Activated CD4-positive, alpha-beta T cell treated with anti-CD3 and anti-CD28 coated beads, Interleukin-2, amount 10 ng/mL, durations not matched to agents 24 days and 14 days (primary cell): ENCODE measurements at places on chromosomes 11 and 22. TPM values are rescaled to one million over a fixed set of nuclear protein-coding genes. Genes with fewer than 3 reads are reported as not detected.

The ZNF215 gene
- 3.4 and 3.6 TPM in 2 replicates for total RNA-seq

The MFRP gene
- total RNA-seq: not detected in 2 replicates

The OR52I2 gene
- total RNA-seq: not detected in 2 replicates

The OR51B2 gene
- not detected in 2 replicates for total RNA-seq

The GATD1 gene
- total RNA-seq: 81.7 and 82.2 TPM in 2 replicates

The SYT13 gene
- not detected in 2 replicates for total RNA-seq

The OR51B5 gene
- total RNA-seq: not detected in 2 replicates

DNA sequence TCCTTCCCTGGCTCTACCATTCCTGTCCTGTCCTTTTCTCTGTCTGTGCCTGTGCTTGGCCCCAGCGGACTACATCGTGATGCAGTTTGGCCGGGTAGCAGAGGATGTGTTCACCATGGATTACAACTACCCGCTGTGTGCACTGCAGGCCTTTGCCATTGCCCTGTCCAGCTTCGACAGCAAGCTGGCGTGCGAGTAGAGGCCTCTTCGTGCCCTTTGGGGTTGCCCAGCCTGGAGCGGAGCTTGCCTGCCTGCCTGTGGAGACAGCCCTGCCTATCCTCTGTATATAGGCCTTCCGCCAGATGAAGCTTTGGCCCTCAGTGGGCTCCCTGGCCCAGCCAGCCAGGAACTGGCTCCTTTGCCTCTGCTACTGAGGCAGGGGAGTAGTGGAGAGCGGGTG lies 20.4 kb downstream of the TUB start:
- no peaks in the 10 kb centered on the region for H3K36me3 ChIP-seq
- H3K4me3 ChIP-seq: no peak overlapping the region
- DNase-seq: no peak
- H3K4me1 ChIP-seq: no peaks in the 10 kb centered on the region
- H3K27me3 ChIP-seq: no peaks in the 10 kb centered on the region
- H3K27ac ChIP-seq: no peak overlapping the region

DNA sequence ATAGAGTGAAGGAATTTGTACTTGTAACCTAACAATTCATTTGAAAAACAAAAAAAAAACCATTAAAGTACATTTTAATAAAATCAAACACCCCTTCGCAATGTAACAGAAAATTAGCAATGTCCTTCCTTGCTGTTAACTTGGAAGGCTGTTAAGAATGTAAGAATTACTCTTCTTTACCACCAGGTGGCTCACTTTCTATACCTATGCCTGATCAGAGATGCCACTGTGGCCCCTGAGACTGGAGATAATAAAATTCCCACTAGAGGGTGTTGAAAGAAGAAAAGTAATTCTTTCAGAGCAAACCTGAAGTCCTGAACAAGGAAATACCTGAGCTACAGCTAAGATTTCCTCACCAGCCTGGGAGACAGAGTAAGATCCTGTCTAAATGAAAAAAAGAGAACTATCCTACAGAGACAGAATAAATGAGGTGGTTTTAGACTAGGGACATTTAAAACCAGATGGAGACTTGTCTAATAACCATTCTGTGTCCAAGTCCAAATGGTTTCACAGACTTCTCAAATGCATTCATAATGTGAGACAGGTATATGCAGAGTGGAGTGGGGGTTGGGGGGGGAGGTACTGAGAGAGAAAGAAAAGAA lies 1089.3 kb downstream of the FAM181B start:
- no peaks in the 10 kb centered on the region for H3K4me1 ChIP-seq
- peak; percentile 64 for DNase-seq
- H3K4me3 ChIP-seq: no peak overlapping the region
- H3K36me3 ChIP-seq: no peaks in the 10 kb centered on the region
- H3K27ac ChIP-seq: no peak overlapping the region

- no peak overlapping the region for H3K27ac ChIP-seq
- H3K4me1 ChIP-seq: peaks cover 3% of the 10 kb centered on the region
- peak; percentile 82 for DNase-seq
- peaks cover 7% of the 10 kb centered on the region for H3K27me3 ChIP-seq
- peak overlapping the region; percentile 73 for H3K4me3 ChIP-seq
- H3K36me3 ChIP-seq: no peaks in the 10 kb centered on the region
These were observed 6.6 kb downstream of the TSPAN4 start for GRCh38 chr11:849104-849824.

DNA sequence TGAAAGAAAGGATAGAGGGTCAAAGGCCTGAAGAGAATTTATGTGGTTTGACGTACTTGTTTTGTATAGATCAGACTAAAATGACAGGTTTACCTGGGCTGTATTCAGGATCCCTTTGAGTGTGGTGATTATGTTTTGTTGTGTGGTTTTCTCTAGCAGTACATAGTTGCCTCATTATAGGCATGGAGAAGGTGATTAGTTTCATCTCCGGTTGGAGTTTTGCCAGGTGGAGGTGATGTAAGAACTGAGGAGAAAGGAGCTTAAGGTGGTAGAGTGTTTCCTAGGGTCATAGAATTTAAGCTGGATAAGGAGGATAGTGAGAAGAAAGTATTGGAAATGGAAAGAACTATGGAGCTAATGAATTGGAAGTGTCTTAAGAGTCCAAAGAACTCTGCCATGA lies 229.0 kb downstream of the TMEM135 start:
- H3K27me3 ChIP-seq: no peaks in the 10 kb centered on the region
- H3K36me3 ChIP-seq: no peaks in the 10 kb centered on the region
- H3K4me3 ChIP-seq: no peak overlapping the region
- DNase-seq: no peak
- no peak overlapping the region for H3K27ac ChIP-seq

DNA sequence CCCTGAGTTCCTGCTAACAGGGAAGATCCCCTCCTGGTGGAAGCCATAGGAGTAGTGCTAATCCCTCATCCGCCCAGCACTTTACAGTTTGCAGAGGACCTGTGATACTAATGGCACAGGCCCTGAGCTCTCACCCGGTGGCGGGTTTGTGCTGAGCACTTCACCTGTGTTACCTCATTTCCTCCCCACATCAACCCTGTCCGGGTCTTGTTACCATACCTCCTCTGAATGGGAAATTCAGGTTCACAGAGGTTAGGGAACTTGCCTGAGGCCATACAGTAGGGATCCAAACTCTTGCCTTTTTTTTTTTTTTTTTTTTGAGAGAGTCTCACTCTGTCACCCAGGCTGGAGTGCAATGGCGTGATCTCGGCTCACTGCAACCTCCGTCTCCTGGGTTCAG lies 25.2 kb downstream of the CAPN1 start:
- no peak overlapping the region for H3K4me3 ChIP-seq
- H3K36me3 ChIP-seq: peaks cover 29% of the 10 kb centered on the region
- no peak overlapping the region for H3K27ac ChIP-seq
- DNase-seq: no peak

- no peak overlapping the region for H3K4me3 ChIP-seq
- no peak for DNase-seq
- no peaks in the 10 kb centered on the region for H3K27me3 ChIP-seq
- peaks cover 12% of the 10 kb centered on the region for H3K4me1 ChIP-seq
- H3K27ac ChIP-seq: no peak overlapping the region
These were observed 67.4 kb downstream of the BRD1 start for GRCh38 chr22:49760280-49760629.

GRCh38 chr11:18650859-18651557 lies 16.9 kb upstream of the SPTY2D1 start:
- no peaks in the 10 kb centered on the region for H3K36me3 ChIP-seq
- peak; percentile 86 for DNase-seq
- no peaks in the 10 kb centered on the region for H3K27me3 ChIP-seq

DNA sequence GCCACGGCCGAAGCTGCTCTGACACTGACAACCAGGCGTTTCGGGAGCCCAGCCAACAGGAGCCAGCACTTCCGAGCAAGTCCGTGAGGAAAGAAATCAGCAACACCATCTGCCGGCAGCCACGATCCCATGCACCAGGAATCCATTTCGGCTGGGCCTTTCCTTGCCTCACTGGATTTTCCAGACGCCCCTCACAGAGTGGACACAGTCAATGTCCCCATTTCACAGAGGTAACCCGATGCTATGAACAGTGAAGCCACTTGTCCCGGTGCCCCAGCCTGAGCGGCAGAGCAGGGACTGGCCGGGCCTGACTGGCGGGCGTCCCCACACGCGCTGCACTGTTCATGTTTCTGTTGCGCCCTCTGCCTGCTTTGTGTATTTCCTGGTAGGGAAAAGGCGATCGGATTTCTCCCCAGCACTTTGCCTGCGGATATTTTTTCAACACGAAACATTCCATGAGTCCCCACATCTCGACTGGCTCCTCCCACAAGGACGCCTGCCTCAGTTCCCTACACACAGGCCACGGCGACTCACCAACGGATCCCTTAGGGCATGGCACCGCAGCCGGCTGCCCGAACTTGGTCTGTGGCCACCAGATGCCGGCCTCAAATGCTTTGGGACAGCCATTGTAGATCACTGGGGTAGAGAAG lies 55.3 kb downstream of the TRMU start:
- H3K4me1 ChIP-seq: peaks cover 2% of the 10 kb centered on the region
- DNase-seq: no peak

DNA sequence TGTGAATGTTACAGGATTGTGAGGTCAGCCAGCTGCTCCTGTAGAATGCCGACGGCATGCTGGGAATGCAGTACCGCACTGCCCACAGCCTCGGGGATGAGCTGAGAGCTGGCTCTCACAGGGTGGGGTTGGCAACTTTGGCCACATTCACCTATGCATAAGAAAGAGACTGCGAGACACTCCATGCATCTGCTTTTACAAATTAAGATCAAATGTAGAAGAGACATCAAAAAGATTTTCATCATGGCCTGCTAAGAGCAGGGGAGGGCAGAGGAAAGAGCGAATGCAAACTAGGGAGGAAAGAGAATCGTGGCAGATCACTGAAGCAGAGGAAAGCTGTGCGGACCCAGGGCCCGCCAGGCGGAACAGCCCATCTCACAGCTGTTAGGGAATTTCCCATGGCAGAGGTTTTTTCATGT lies 49.8 kb upstream of the SPATA19 start:
- no peak overlapping the region for H3K4me3 ChIP-seq
- peaks cover 19% of the 10 kb centered on the region for H3K36me3 ChIP-seq
- H3K4me1 ChIP-seq: peaks cover 3% of the 10 kb centered on the region
- DNase-seq: no peak
